Naive thymus-derived CD8-positive, alpha-beta T cell (primary cell): ENCODE measurements at places on chromosomes 1 and 21.

DNA sequence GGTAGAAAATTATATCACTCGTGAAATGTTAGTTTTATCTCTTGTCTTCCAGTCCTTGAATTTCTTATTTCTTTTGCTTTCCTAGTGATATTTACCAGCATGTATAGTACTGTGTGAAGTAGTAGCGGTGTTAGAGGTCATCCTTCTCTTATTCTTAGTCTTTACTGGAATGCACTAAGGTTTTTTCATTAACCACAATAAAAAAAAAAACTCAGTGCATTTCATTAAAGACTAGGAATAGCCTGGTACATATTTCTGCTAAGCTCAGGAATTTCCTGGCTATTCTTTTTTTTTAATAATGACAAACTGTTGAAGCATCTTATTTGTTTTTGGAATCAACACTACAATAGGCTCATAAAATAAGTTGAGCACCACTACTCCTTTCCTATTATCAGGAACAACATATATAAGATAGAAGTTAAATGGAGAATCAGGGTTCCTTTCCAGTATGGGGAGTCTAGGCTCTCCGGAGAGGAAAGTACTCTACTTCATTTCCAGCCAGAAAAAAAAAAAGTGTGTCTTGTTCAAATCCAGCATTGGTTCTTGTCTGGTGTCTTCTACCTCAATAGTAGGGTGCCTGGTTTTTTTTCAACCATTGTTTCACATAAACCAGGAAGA, 60.0 kb downstream of the TNFSF18 start:
- DNase-seq = no peak

- DNase-seq = peak; percentile 79
Measured at GRCh38 chr1:229227298-229227919, 43.5 kb upstream of the RAB4A start.

DNA sequence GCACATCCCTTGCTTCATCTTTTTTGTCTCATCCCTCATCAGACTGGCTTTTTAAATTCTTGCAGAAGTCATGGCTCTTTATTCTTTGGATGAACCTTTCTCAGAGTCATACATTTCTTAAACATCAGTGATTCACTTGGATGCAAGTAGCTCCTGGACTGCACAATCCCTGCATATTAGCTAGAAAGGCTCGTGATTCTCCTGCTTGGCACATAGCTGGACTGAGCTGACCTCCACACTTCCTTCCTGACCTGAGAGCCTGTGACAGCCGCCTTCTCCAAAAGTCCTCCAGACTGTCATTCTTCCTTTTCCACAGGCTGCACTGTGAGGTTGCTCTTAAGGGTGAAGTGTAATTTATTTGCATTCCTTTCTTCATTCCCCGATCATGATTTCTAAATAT, 109.4 kb downstream of the RGL1 start:
- no peak for DNase-seq

DNA sequence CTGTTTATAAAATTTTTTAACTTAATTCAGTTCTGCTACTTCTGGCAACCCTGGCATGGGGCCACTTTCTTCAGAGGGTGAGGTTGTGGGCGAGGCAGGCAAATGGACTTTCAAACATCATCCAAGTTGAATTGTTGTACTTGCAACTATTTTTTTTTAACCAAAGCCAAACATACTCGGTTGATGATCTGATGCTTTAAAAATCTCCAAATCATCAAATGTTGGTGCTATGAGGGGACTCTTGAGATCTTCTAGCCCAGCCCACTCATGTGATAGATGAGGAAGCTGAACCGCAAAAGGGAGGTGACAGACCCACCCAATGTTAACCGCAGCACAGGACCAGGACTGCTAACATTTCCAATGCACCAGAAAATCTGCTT, 6.7 kb downstream of the SLC1A7 start:
- no peak for DNase-seq

GRCh38 chr1:166630369-166630768, 208.9 kb upstream of the POGK start:
- no peak for DNase-seq

DNA sequence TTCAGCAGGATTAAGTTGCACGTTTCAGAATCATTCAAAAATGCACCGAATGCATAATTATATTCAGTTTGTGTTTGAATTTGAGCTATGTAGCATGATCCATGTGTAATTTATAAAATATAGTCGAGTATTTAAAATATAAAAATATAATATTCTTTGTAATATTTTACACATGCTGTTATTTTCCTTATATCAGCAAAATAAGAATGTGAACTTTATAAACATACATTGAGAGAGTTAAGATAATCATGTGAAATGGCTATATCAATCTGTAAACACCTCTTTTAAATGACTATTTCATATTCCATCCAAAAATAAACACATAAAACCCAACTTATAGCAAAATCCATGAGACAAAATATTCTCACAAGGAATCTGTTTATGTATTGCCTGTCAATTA, 303.7 kb downstream of the LRRC7 start:
- no peak for DNase-seq

- DNase-seq = no peak
Measured at GRCh38 chr1:192824511-192824910, 15.7 kb downstream of the RGS2 start.

DNA sequence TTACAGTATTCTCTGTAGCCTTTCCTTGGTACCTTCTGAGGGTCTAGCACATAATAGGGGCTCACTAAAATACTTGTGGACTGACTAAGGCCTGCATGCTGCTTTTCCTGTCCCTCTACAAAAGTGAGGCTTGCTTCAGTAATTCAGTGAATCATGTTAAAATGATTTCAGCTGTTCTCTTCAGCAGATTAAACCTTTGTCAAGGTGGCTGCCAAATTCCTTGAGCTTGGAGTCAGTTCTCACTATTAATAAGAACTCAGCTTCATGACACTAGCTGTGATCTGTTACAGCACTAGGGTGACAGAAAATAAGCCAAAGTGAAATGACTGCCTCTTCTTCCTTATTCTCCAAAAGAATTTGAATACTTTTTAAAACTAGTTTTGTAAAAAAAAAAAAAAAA, 128.8 kb downstream of the KCNN3 start:
- DNase-seq = no peak

GRCh38 chr1:213374369-213374768, 323.3 kb downstream of the RPS6KC1 start:
- peak; percentile 22 for DNase-seq

DNA sequence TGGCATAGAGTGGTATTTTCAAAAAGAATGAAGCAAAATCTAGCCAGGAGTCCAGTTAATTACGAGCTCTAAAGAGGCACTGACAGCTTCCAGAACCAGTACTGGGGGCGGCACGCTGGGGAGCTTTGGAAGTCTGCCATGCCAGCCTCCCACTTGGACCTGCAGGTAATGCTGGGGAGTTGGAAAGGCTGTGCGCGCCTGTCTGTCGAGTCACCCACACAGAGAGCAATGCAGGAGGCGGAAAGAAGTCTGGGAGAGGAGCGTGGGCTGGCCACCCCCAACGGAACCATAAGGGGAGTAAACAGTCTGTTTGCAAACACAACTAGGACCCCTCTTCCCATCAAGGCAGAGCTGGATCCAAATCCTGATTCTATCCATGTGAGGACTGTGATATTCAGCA, 84.5 kb downstream of the BEND5 start:
- no peak for DNase-seq

- no peak for DNase-seq
Measured at GRCh38 chr1:188590641-188591040, 1761.9 kb downstream of the PLA2G4A start.

GRCh38 chr1:160243767-160244166, 18.6 kb downstream of the DCAF8 start:
- DNase-seq = no peak

DNA sequence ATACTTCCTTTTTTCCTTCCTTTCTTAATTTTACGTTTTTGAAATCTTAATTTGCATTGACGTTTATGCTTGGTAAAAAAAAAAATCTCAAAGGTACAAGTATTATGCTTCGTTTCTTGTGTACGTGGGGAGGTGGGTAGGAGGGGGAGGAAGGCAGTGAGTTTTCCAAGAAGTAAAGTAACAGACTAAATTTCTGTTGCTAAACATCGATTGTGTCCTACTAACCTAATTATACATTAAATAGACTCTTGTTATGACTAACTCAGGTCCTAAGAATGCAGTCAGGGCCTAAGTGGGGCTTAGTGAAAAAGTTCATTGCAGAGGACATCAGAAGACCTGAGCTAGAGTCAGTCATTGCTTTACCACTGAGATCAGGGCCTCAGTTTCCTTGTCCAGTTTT, 17.5 kb downstream of the NEK7 start:
- DNase-seq = no peak

GRCh38 chr1:77143529-77144121, 75.6 kb downstream of the PIGK start:
- DNase-seq = no peak

DNA sequence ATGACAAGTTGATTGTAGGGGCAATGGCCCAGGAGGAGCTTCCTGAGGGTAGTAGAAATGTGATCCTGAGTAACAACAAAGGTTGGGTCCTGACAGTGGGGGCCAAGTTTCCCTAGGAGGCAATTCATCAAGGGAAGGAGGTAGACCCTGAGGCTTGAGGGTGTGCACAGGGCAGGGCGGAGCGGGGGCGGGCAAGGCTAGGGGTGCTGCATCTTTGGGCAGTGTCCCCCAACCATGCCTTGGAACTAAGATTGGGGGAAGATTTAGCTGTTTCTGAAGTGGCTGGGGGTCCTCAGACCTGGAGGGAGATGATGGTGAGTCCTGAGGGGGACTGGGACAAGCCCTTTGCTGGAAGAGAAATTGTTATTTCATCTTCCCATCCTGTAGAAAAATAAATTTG, 50.9 kb downstream of the HUNK start:
- no peak for DNase-seq

DNA sequence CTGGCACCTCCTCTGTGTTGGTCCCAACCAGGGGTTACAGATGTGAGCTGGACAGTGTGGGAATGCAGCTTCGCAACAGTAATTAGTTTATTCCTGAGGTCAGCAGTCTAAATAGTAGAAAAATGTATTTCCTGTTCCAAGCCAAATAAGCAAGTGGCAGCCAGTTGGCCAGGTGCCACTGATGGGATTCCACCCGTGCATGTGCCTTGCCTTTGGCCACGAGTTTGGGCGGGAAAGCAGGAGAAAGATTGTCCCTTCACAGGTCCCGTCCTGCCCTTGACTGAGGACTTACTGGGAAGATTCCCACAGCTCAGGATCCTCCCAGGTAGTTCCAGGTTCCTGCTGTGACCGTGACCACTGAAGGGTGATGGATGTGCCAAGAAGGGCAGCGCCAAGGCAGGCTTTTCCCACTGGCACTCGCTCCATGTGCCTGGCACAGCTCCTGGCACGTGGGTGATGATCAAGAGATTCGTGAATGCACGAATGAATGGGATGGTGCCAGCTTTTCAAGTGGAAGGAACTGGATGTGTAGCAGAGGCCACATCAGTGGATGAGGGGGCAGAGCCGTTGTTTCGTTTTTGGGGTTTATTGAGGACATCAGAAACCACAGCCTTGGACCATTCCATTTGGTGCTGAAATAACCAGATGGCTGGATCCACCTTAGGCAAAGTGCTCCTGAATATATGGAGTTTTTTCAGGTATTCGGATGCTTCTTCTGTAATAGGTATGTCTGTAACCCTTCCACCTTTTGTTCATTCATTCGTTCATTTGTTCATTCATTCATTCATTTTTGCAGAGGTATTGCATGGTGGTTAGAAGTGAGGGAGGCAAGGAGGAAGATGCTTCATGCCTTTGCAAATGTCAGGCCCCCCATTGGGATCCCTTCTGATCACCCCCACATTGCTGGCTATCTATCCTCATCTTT, 62.4 kb upstream of the WNT4 start:
- DNase-seq = no peak

DNA sequence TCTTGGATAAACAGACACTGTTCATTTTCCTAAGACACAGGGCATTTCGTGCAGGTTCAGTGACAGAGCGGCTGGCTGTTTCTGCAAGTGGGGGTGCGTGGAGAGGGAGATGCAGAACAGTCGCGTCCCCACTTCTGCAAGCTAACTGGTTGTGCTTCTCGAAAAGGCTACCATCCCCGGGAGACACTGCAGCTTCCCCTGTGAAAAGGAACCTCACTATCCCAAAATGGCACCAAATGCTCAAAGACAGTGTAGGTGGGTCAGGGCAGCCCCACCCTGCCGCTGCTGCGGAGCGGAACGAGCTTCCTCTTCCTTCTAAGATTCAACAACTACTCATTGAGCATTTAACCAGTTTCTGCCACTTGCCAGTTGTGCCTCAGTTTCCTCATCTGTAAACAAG, 19.2 kb upstream of the BACE2 start:
- no peak for DNase-seq

DNA sequence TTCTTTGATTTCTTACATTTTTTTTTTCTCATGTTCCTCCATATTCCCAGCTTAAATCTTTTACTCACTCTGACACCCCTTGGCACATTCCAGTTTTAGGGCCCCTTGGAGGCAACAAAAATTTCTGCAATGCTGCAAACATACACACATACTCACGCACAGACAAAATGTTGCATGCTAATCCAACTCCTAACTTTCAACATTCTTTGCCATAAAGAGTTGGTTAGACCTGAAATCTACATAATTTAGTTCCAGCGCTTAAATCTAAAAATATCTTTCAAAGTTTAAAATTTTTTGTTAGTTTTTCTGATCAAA, 103.9 kb downstream of the PTPN14 start:
- no peak for DNase-seq

GRCh38 chr1:246267896-246268295, 239.2 kb downstream of the SMYD3 start:
- DNase-seq = no peak

DNA sequence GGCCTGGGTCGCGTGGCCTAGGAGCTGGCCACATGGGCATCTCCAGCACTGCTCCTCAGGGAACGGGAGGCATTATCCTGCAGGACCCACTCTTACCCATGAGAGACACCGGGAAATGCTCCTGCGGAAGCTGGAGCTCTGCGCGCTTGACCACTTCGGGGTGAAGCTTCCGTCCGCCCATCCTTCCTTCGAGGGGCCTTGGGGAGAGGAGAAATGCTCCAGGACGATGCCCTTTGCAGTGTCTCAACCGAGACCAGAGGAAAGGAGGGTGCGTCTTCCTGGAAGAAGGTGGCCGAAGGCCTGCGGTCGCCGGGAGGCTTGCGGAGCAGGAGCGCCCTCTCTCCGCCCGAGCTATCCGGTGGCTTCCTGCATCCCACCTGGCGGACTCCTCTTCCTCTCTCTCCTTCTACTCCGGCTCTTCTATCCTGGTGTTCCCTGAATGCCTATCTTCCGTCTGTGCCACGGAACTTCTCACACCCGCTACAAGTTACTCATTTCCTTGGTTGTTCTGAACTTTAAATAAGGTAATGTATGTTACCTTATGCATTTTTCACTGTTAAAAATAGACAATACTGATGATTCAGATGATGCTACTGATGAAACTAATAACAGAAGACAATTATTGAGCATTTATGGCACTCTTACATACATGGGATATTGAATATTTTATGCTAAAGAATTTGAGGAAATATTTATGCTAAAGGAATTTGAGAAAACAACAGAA, 91.4 kb downstream of the PRKAB2 start:
- DNase-seq = no peak
